ENCODE measurements at places on chromosomes 13 and 19.

DNA sequence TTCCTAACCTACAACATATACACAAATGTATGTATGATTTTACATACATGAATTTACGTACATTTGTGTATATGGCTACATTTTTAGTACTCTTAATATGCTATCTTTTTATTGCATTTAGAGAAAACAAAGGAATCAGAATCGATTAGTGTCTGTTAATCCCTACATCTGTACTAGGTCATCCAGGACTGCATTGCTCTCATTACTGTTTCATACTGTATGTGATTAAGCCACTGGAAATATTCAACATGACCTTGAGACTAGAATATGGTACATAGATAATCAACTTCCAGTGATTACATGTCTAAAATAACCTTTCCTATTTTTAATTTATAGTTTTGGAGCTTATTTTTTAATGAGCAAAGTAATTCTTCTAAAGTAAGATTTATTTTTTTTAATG, 5.3 kb upstream of the MAB21L1 start:
- DNase-seq: no peak

DNA sequence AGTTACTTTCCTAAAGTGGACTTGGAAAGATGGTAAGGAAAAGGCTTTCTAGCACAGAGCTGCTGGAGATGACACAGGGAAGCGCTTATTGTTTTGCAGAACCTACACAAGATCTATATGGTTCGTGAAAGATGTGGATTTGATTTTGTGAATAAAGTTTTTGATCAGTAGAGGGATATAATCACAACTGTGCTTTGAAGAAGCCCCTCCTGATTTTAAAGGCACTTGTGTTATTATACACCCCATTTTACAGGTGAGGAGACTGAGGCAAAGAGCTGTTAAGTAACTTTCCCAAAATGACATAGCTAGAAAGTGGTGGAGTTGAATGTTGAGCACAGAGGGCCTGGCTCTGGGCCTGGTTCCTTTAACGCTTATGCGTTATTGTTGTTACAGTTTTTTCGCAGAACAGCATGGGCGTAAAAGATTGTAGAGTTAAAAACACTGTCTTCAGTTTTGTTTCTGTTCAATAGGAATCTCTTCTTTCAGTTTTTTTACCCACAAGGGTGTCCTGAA, 1.4 kb downstream of the TDRD3 start:
- DNase-seq: no peak

DNA sequence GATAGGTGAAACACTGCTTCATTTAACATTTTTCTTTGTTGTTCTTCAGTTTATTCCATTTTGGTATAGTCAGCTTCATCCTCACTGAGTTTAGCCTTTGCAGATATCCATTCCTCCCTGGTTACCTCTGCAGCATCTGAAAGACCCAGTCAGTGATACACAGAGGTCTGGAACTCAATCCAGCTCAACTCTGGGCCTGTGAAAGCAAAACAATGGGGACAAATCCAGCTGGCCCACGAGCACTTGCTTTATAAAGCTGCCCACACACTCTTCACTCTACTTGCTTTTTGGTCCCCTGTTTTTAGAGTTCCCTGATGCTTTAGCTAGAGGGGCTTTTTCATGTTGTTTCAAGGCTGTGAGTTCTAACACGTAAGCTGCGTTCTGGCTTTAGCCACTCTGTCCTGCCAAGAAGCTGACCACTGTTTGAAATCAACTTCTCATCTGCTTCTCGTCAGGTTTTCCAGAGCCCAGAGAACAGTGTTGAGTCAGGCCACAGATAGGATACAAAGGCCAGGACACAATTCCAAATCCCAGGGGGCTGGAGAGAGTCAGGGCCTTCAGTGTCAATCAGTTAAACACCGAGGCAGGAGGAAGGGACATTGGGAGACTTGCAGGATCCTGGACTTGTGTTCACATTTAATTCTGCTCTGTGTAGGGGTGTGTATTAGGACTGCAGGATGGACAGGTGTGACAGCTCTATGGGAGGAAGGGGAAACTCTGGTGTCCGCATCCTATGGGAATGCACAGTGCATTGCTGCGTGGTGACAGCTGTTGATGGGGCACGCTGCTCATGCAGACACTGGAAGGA, 83.5 kb upstream of the RNF113B start:
- no peak for DNase-seq

- peak; percentile 57 for DNase-seq
These were observed 651 bp downstream of the OXGR1 start for GRCh38 chr13:96993634-96994016.

- no peak for DNase-seq
These were observed 72.9 kb downstream of the SLC10A2 start for GRCh38 chr13:102993348-102993747.

DNA sequence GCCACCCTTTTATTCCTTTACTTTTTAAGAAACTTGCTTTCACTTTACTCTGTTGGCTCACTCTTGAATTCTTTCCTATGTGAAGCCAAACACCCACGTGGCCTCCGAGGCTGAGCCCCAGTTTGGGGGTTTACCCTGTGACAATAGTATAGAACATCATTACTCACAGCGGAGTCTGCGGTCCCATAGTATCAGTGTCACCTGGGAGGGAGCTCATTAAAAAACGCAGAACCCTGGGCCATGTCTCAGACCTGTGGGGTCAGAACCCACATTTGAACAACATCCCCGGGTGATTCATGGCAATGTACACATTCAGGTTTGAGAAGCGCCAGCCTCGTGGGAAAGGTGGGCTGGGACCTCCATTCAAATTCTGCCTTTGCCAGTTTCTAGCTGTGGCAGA, 36.0 kb upstream of the UBL3 start:
- DNase-seq: no peak

GRCh38 chr13:79992111-79992510, 348.8 kb downstream of the SPRY2 start:
- no peak for DNase-seq

All from right hindlimb (tissue), 1 donor.